ENCODE measurements at places on chromosomes 12 and 14.

GRCh38 chr14:56738020-56738419 lies 72.3 kb downstream of the OTX2 start:
- no peak for DNase-seq

- no peak for DNase-seq
Observed at GRCh38 chr14:95462491-95462890, 54.0 kb downstream of the SYNE3 start.

DNA sequence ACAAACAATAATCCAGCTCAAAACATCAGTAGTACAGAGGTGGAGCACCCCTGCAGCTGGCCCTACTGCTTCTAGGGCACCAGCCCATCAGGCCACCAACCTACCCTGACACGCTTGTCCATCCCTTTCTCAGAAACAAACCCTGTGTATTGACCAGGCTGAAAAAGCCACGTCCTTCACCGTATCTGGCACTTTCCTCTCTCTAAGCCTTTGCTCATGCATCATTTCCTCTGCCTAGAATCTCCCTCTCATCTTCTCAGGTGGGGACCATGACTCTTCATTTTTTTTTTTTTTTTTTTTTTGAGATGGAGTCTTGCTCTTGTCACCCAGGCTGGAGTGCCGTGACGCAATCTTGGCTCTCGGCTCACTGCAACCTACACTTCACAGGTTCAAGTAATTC lies 25.3 kb upstream of the FLVCR2 start:
- no peak for DNase-seq

DNA sequence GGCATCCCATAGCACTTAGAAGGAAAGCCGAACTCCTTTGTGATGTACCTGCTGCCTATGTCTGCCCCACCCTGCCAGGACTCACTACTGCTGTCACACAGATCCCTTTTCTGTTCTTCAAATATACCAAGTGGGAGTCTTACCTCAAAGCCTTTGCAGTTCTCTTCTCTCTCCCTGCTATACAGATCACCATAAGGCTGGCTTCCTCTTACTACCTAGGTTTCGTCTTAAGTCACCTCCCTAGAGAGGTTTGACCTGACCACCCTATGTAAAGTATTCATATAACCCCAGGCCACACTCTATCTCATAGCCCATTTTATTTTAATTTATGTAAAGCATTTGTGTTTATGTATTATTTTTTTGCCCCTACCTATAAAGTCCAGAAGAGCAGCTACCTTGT lies 117.6 kb downstream of the CRADD start:
- DNase-seq, result no peak

DNA sequence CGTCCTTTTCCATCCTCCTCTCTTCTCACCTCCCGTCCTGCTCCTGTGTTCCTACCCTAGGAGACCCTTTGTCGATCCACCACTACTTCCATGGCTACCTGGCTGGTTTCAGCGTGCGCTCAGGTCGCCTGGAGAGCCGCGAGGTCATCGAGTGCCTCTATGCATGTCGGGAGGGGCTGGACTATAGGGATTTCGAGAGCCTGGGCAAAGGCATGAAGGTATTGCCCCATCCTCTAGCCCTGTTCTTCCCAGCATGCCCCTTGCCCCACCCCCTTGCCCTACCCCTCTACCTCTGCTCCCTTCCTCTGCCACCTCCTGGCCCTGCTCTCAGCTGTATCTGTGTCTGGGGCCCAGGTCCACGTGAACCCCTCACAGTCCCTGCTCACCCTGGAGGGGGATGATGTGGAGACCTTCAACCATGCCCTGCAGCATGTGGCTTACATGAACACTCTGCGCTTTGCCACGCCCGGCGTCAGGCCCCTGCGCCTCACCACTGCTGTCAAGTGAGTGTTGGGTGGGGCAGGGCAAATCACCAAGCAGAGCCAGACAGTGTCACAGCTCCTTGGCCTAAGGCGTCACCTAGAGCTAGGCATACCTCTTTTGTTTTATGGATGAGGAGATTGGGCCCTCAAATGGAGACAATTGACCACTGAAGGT lies 12.8 kb downstream of the CLSTN3 start:
- DNase-seq, result no peak

DNA sequence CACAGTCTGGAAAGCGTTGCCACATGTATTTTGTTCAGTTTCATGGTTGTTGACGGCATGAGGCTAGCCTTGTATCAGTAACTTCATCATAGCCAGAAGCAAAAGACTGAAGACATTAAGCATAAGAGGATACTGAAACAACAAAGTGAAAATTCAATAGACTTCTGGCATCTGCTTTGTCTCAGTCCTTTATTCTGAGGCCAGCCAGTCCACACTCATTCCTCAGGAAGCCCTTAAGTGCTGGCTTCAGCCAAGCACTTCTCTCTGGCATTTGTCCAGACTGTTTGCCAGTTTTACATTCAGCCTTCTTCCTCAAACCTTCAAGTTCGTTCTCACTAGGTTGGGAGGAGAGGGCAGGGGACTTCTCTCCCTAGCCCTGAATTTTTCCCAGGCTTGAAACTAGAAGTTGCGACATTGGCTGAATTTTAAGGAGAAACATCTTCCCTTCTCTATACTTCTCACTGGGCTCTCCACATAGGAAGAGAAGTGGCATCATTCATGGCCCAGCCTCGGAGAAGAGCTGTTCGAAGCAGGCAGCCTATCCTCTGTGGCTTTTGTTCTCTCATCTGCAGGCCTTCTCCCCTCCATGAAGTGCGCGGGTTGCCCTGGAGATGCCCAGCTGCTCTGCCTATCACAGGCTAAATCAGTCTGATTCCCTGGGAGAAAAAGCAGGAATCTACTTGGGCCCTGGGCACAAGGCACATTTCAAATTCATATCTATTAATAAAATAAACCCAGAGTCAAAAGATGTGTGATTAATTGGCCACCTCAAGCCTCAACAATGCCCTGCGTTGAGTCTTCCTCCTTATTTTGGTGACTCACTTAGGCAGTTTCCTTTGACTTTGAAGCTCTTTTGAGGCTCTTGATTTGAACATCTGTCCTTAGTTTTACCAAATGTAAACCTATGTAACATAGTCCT lies 130.9 kb upstream of the PLEKHA5 start:
- DNase-seq, result no peak

All from stimulated activated CD4-positive, alpha-beta T cell treated with anti-CD3 and anti-CD28 coated beads, Interleukin-4, amount 100 ng/mL, for 48 hours (primary cell).